Inflammatory macrophage (primary cell): ENCODE measurements at places on chromosomes 3 and 15.

GRCh38 chr3:181719991-181720680 is 8.4 kb downstream of the SOX2 start:
- no peak for DNase-seq

- no peak for DNase-seq
Measured at GRCh38 chr15:47820057-47820746, 102.9 kb downstream of the SEMA6D start.

GRCh38 chr3:17077606-17078005 is 192.9 kb downstream of the PLCL2 start:
- no peak for DNase-seq

- DNase-seq = no peak
Measured at GRCh38 chr15:64466408-64467141, 6.2 kb downstream of the ZNF609 start.

- no peak for DNase-seq
Measured at GRCh38 chr15:85443046-85443445, 62.6 kb downstream of the AKAP13 start.

DNA sequence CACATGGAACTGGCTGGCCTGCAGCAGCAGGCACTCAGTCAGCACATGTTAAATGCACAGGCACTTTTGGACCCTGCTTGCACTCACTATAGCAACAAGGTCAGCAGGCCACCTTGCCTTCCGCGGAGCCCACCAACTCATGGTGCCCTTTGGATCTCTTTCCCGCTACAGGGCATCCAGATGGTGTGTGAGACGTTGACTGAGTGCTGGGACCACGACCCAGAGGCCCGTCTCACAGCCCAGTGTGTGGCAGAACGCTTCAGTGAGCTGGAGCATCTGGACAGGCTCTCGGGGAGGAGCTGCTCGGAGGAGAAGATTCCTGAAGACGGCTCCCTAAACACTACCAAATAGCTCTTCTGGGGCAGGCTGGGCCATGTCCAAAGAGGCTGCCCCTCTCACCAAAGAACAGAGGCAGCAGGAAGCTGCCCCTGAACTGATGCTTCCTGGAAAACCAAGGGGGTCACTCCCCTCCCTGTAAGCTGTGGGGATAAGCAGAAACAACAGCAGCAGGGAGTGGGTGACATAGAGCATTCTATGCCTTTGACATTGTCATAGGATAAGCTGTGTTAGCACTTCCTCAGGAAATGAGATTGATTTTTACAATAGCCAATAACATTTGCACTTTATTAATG is 85.0 kb downstream of the TGFBR2 start:
- DNase-seq = no peak

DNA sequence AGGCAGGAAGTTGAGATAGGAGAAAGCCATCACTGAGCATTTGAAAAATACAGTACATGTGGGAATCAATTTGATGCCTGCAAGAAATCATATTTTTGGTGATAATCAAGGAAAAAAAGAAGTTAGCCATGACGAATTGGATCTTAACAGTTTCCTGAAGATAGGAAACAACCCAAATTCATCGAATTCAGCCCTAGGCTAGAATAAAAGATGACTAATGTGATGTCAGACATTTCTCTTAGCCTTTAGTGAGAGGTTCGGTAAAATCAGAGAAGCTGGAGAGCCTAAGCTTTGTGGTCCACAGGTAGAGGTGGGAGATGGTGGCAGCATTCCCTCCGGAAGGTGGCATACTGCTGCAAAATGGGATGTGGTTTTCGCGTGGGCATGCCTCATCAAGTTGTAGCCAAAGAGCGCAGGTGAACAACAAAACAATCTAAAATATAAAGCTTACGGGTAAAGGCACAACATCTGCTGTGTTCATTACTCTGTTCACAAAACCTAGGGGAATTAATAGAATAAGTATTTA is 144.1 kb upstream of the ALCAM start:
- no peak for DNase-seq

GRCh38 chr3:120095226-120095978 is 1.2 kb upstream of the GSK3B start:
- peak; percentile 89 for DNase-seq

DNA sequence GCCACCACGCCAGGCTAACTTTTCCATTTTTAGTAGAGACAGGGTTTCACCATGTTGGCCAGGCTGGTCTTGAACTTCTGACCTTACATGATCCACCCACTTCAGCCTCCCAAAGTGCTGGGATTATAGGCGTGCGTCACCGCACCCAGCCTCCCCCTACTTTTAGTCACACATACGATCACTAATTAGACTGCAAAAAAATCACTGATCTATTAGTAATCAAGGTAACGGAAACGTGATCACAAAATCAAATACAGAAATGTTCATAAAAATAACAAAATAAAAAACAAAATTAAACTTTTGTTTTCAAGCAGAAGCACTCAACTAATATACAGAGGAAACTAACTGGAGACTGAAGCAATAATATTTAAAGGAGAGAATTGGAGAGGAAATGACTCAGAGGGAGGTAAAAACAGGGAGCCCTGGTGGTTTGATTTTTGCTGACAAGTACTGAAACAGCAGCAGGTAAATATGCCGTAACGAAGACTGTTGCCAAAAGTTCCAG is 4.6 kb downstream of the WDR53 start:
- DNase-seq = no peak

DNA sequence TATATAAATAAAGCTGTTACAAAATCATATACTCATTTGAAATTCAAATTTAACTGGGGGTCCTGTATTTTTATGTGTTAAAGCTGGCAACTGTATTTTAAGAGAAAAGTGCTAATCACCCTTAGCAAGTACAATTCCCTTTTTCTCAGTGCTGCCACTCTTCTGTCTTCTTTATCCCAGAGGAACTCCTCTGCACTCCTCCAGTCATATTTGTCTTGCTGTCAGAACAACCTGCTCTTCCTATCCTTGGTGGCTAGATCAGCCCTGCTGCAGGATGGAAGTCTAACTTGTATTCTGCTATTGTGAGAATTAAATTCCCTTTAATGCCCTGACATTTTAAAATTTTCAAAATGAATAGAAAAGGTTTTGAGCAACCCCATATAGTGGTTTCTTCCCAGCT is 123.9 kb upstream of the TNIK start:
- DNase-seq = no peak

- DNase-seq = no peak
Measured at GRCh38 chr15:70406617-70407335, 309.1 kb upstream of the TLE3 start.

GRCh38 chr3:107995823-107996222 is 95.0 kb downstream of the CD47 start:
- DNase-seq = no peak

DNA sequence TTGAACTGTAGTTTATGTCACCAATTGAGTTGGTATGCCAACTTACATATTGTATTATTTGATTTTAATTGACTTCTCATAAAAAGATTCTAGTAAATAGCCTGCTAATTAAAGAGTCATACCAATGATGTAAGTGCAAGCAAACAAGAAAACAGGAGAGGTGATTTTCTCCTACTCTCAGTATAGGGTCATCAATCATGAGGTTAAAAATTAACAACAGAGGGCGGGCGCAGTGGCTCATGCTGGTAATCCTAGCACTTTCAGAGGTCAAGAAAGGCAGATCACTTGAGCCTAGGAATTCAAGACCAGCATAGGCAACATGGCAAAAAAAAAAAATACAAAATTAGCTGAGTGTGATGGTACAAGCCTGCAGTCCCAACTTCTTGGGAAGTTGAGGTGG is 108.7 kb downstream of the MYO9A start:
- DNase-seq = no peak
